ENCODE measurements at places on chromosomes 7 and 10.
A peak's percentile ranks its signal among the peaks of the same experiment; 100 is the strongest.

- no peak for DNase-seq
Measured at GRCh38 chr10:79399223-79399831, 46.1 kb downstream of the ZCCHC24 start.

- no peak for DNase-seq
Measured at GRCh38 chr10:22643775-22644174, 70.6 kb downstream of the PIP4K2A start.

- peak; percentile 82 for DNase-seq
Measured at GRCh38 chr7:87059525-87060287, at the start of gene ELAPOR2. ELAPOR2 (minus strand) TSS chr7:87059654; CDS start chr7:87059513, 141 bp downstream.

GRCh38 chr10:17386616-17387075 is 67.7 kb downstream of the ST8SIA6 start:
- DNase-seq = no peak

DNA sequence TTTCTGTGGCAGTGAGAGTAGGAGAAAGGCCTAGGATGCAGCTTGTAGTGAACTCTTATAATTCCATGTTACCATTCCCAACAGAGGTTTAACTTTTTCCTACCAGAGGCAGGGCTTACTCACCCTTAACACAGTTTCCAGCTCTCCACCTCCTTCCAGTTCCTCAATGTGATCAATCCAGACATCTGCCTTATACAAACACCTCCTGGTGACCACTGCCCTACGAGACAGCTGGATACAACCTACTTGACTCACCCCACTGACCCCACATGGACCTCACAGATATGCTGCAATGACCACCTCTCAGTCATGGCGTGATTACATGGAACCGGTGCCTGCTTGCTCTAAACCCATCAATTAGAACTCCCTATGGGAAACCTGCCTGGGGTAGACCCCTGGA is 326.5 kb downstream of the TNS3 start:
- DNase-seq = no peak

GRCh38 chr7:77823787-77824186 is 25.2 kb downstream of the PHTF2 start:
- DNase-seq = no peak

DNA sequence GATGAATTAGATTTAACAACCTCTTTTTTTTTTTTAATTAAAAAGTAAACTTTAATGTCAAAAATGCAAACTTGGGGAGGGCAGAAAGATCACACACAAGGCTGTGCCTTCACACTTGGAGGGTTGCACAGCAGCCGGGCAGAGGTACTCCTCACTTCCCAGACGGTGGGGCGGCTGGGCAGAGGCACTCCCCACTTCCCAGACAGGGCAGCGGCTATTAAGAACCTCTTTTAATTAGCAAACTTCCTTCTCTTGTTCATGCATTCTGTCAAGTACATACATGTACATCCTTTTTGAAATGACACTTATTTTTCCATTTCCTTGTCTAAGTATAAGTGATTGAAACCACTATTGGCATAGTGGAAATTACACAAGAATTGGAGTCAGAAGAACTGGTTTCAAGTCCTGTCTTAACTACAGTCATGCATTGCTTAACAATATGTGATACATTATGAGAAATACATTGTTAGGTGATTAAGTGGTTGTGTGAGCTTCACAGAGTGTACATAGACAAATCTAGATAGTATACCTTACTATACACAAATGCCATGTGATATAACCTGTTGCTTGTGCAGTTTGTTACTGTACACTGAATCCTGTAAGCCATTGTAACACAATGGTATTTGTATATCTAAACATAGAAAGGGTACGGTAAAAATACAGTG is 26.5 kb downstream of the BTRC start:
- DNase-seq = no peak

- DNase-seq = no peak
Measured at GRCh38 chr7:144969787-144970186, 133.9 kb upstream of the TPK1 start.

- no peak for DNase-seq
Measured at GRCh38 chr7:138975343-138976104, 5.7 kb downstream of the KIAA1549 start.

DNA sequence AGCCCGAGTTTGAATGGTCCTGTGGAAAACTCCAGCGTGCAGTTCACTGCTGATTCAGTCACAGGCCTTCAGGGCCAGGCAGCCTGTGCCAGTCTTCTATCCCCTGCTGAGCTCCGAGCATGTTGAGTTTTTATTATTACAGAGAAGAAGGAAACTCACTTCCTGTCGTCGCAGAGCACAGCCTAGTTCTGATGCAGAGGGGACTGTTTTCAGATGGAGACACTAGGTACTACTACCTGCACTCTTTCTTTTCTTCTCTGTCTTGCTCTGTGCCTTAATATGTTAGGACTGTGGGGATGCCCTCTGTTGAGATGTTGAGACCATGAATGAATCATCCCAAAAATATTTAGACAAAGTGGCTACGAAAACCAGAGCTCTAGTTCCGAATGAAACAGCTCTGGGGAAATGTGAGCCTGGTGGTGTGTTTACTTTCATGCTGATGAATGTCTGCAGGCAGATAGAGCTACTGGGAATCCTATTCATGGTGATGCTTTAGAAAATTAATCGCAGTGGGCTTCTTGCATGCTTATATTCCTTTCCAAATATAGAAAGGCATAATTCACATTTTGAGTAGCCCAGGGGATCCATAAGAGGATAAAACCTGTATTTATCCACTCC is 29.6 kb downstream of the CASP7 start:
- no peak for DNase-seq

DNA sequence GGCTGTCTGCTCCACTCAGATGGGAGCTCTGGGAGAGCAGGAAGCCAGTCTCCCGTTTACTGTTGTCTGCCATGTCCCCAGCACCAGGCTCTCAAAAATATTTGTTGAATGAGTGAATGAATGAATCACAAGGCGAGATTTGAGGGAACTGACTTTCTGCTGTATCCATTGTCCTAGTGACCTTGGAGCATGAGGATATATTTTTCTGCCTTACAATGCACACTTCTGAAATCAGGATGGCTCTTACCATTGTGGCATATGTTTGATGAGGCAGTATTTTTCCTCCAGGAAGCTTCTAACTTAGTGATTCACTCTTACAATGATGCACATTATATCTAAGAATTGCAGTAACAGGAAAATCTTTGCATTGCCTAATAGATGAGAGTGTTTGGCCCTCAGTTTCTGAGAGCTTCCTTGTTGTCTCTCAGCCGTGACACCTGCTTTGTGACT is 136.4 kb downstream of the RPS24 start:
- DNase-seq = no peak

DNA sequence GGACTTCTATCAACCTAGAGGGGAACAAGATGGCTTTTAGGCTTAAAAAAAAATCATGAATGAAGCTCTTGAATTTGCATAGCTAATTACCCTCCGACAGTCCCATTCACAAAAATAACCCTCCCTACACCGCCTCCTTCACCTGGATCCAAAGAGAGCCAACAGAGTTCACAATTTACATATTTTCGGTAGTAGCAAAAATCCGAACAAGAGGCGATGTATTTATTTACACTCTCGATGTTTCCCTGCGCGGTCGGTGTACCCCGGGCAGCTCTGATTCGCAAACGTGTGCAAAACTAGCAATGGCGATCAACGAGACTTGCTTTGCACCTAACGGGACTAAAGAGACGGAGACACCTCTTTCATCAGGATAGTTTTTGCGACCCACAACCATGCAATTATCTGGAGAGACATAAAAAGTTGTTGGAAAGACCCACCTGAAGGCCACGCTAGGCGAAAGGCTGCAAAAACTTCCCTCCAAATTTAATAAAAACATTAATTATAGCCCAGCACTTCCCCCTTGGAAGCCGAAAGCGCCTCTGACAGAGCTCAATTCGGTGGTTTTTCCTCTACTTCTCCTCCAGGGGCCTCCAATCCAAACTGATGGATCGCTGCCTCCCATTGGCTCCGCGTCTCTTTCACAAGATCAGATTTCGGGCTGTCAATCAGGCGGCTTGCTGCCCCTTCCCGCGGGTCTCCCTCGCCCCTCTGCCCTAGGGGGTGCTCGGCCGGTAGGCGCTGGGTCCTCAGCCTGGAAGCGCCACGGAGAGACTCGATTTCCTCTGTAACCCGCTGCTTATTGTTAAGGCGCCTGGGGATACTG is at the start of gene ETV1:
TSS of gene ETV1 (minus strand) at position 541 of the 823 bp plus-strand sequence. CDS start 614 bp downstream, outside the sequence.
- DNase-seq = no peak

DNA sequence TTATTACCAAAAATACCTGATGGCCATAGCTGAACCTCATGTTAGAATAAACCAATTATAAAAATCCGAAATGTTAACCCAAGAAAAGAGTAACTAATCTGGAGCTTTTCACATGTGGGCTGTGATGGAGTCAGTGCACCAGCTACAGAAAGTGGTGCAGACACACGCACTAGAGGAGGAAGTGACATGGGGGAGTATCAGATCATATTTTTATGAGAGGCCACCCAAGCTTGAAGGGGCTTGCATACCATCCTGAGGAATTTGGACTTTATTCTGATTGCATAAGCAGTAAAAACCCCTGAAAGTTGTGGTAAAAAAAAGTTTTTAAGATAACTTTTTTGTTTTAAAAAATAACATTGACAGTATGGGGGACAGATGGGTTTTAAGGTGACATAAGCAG is 1148.5 kb upstream of the CELF2 start:
- no peak for DNase-seq

- no peak for DNase-seq
Measured at GRCh38 chr7:123494193-123494796, 40.1 kb downstream of the IQUB start.

DNA sequence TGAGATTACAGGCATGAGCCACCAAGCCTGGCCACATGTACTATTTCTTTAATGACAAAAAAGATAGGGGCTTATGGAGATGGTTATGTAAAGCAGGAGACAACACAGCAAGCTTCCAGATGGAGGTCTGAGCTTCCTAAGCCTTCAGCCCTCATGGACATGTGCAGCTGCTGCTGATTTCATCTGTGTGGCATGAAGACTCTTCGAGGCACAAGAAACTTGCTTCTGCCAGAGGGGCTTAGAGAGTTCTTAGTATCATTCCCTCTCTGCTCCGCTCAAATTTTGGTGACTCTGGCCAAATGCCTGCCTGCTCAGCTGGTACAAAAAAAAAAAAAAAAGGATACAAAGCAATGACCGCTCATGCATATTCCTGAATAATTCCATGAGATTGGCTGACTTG is 552.5 kb downstream of the TYW1 start:
- no peak for DNase-seq

- DNase-seq = no peak
Measured at GRCh38 chr10:79445977-79446757, 743 bp upstream of the ZCCHC24 start.

GRCh38 chr10:23514321-23514720 is 75.4 kb downstream of the OTUD1 start:
- DNase-seq = no peak

GRCh38 chr10:70986623-70986950 is 98.2 kb upstream of the PCBD1 start:
- DNase-seq = no peak

DNA sequence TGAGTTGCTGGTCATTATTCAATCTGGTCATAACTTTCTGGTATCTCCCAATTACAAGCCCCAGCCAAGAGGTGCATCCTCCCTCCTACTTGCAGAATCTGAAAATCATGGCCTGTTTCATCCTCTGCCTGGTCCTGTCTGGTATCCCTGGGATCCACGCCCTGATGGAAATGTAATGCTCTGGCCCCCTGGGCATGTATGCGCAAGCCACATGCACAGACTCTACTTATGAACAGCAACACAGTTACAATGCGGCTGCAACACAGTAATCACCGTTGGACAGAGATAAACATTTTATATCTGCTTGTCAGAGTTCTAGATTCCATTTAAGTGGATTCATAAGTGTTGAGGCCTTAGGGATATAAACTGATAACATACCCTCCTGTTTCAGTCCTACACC is 117.8 kb upstream of the ABI1 start:
- DNase-seq = no peak

DNA sequence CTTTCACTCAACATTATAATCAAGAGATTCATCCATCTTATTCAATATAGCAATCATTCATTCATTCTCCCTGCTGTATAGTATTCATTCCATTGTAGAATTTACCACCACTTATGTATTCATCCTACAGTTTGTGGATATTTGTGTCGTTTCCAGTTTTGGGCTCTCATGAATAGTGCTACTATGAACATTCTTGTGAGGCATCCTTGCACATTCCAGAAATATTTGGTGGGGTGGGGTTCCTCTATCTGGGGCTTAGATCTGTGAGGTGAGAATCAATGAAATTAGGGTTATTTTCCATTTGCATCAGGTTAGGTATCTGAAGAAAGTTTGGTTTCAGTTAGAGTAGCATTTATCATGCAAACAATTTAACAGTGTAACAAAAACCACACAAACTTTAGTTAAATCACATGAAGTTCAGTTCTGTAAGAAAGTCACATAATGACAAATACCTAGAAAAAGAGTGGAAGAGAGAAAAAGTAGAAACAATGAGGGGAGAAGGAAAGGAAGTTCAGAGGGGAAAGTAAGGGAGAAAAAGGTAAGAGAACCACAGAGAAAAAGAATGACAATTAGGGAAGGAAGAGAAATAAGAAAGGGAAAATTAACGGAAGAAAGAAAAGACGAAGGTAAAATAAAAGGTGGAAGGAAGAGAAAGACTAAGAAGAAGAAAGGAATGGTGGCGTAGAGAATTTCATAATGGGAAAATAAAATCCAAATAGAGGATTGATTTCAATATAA is 25.3 kb upstream of the CBLL1 start:
- DNase-seq = no peak

DNA sequence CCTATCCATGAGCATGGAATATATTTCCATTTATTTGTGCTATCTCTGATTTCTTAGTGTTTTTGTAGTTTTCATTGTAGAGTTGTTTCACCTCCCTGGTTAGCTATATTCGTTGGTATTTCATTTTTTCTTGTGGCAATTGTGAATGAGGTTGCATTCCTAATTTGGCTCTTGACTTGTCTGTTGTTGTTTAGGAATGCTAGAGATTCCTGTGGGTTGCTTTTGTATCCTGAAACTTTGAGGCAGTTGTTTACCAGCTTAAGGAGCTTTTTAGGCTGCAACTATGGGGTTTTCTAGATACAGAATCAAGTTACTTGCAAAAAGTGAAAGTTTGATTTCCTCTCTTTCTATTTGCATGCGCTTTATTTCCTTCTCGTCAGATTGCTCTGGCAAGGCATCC is 304.7 kb upstream of the GRM3 start:
- DNase-seq = no peak

GRCh38 chr7:129782818-129783583 is 169.8 kb downstream of the UBE2H start:
- no peak for DNase-seq

Measured in activated T-cell treated with anti-CD3 and anti-CD28 coated beads for 48 hours (primary cell).